Uterus (tissue), 4 donors: ENCODE measurements at places on chromosomes 7 and 10. TPM values are rescaled to one million over a fixed set of nuclear protein-coding genes. Genes with fewer than 3 reads are reported as not detected.

DNA sequence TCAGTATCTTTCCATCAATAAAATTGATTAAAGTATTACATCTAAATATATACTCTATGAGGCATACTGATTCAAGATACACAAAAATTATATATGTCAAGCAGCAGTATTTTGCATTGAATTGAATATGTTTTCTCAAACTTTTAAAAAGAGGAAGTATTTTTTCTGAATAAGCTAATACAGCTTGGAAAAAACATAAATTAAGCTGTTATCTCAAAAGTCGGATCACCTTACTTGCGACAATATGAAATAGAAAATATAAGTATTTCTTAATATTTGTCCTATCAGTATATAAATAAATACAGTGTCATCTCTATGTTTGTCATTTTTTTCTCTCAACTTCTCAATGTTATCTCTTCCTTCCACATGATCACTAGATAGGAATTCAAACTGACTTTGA lies 139.3 kb downstream of the MBL2 start:
- DNase-seq: no peak

DNA sequence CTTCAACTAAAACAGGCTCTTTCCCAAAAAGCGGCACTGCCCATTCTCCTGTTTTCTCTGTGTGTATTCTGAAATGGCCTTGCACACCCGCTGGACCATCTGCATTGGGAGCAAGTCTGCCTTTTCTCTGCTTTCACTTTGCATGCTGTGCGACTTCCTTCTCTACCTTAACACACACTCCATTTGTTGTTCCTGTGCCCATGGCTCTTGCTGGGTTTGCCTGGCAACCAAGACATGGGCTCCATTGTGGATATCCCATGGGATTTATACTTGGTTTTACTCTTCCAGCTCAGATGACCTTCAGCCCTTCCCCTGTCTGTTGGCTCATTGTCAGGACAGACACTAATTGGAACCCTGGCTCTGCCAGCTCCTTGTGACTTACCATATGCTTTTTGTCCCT lies 465.3 kb downstream of the REEP3 start:
- no peak for DNase-seq

DNA sequence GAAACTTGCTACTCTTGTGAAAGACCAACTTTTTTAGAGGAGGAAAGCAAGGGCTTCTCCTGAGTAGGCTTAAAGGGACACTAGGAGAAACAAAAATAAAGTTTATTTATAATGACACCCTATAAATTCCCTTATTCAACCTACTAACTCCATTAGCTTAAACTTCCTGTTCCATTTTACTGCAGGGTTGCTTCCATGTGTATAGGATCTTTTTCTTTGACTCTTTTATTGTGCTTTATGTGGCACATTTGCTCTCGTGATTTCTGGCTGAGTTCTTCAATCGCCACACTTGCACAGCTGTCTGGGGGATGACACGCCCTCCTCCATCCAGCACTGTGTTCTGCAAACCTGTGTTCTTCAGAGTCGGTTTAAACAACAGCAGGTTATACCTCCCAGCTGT lies 225.7 kb upstream of the NPVF start:
- no peak for DNase-seq

DNA sequence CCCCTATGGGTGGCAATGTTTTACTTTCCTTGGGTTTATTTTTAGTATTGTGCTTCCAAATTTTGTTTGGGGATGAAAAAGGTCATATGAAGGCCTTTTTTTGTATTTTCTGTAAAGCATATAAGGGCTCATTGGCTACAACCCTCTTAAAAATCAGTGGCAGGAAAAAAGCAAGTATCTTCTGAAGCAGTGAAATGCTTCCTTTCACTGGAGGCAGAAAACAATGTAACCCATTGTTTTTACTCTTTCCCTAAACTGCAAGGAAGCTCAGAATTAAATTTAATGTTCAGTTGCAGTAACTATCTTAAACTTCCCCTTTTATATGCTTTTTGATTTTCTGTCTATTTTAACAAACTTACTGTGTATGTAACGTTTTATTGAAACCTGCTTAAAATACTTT lies 148.7 kb upstream of the LYZL1 start:
- DNase-seq: no peak

DNA sequence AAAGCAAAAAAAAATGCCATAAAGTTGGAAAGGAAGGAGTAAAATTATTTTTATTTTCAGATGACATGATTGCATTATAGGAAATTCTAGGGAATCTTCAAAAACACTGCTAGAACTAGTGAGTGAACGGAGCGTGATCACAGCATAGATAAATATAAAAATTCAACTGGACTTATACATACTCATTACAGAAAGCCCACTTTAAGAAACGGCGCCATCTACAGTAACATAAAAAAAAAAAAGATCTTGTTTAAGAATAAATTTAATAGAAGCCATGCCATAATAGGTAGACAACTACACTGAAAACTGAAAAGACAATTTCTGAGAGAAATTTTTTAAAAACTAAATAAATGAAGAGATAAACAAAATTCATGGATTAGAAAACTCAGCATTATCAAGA lies 623.1 kb upstream of the MGMT start:
- DNase-seq: no peak

GRCh38 chr10:86317949-86318725 lies 48.5 kb downstream of the GRID1 start:
- no peak for DNase-seq

- no peak for DNase-seq
These were observed 65.2 kb downstream of the WDR37 start for GRCh38 chr10:1121271-1121970.

DNA sequence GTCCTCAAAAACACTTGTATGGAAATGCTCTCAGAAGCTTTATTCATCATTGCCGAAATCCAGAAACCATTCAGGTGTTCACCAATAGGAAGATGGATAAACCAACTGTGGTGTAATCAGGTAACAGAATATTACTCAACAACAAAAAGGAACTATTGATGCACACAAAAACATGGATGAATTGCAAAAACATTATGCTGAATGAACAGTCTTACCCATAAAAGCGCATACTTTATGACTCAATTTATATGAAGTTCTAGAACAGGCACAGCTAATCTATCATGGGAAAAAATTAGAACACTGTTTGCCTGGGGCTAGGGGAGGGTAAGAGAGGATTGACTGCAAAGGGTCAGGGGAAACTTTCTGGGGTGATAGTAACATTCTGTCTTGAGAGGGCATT lies 26.9 kb upstream of the GSAP start:
- no peak for DNase-seq

- DNase-seq: no peak
These were observed 73.5 kb downstream of the RTKN2 start for GRCh38 chr10:62194924-62195674.

DNA sequence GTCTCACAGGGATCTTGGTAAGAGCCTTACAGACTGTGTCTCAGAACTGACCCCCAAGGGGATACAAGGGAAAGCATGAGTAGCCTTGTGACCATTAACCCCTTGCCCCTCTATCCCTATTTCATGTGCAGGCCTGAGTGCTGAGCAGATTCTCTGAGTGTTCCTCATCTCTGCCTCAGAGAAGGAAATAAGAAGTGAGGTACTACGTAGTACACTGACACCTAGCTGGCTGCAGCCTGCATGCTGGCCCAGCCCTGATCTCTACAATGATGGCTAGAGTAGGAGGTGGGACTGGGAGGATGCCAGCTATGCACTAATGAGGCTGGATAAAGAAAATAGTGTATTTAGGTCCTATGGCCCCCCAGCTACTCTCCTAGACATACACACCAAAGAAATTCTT lies 174.9 kb upstream of the HPS1 start:
- DNase-seq: no peak

GRCh38 chr10:29615195-29615594 lies 19.6 kb downstream of the SVIL start:
- DNase-seq: no peak

- DNase-seq: no peak
These were observed 242.2 kb downstream of the RAB11FIP2 start for GRCh38 chr10:117804470-117805011.

DNA sequence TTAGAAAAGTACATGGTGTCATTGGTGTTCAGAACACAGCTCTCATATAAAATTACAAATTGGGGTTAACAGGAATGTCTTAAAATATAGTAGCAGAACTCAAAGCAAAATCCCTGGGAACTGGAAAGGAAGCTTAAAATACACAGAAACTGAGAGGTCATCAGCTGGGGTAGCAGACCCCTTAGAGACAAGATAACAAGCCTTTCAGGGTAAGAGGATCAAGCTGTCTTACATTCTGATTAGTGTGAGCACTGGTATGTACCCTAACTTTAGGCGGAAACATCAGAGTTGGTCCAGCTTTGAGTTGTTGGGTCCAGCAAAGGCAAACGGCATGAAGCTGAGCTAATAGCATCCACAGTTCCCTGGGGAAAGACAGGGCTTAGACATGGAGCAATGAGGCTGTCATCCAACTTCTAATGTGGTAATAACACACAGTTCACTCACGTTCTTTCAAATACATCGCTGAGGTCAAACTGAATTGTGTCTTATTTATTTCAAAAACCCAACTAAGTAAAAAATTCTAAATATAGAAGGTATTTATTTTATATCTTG lies 32.6 kb downstream of the ARHGAP21 start:
- no peak for DNase-seq

GRCh38 chr7:123621707-123622106 lies 20.1 kb downstream of the ASB15 start:
- no peak for DNase-seq

AFAP1L2 gene
- 37.9 TPM for total RNA-seq

RASA4B gene
- 23.6 TPM for total RNA-seq

CHST3 gene
- 17.9 TPM for total RNA-seq

LBX1 gene
- total RNA-seq: not detected

IKZF1 gene
- 7.0 TPM for total RNA-seq

TMEM213 gene
- total RNA-seq: not detected

PAPOLB gene
- 0.29 TPM for total RNA-seq
